Stimulated activated CD8-positive, alpha-beta memory T cell treated with anti-CD3 and anti-CD28 coated beads, Interleukin-2, amount 100 ng/mL, for 1 hour (primary cell): ENCODE measurements at places on chromosomes 1 and 21.

DNA sequence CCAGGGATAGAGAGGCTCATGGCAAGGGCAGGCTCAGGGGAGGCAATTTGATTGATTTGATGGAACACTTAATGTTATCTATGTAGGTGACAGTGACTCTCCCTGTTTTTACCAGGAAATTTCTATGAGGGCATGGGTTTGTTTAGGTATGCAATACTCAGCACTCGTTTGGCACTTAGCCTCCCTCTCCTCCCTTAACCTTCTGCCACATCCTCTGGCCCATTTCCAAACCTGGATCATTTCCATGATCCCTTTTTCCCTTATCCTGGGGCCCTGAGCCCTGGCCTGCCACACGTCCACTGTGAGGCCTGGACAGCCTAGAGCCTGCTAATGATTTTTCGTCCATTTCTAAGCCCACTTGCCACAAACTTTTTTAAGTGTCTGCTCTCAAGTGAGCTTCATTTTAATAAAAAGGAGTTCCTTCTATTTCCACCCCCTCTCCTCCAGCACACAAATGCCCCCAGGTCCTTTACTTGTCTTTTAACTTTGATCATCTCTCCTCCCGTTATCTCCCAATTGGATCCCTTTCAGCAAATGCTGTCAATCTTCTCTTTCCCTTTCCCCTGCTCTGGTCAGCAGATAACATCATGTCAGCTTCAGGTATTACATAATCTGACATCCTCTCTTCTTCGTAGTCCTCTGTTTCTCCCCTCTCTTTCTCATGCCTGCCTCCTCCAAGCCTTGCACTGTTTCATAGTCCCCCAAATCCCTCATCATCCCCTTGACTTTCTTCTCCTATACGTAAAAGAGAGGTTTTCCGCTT is 37.8 kb upstream of the GADD45A start:
- DNase-seq, result no peak

DNA sequence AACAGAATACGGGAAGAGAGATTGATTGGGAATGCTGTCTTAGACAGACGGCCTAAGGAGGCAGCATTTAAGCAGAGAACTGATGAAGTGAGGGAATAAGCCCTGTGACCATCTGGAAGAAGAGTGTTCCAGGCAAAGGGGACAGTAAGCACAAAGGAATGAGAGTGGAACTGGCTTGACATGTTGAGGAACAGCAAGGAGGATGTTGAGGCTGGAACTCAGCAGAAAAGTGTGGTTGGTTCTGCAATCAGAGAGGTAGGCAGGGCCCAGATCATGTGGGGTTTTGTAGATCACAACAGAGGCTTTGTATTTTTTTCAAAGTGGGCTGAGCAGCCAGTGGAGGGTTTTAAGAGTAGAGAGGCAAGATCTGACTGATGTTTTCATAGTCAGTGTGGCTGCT is 157.4 kb downstream of the DNM3 start:
- DNase-seq, result no peak

DNA sequence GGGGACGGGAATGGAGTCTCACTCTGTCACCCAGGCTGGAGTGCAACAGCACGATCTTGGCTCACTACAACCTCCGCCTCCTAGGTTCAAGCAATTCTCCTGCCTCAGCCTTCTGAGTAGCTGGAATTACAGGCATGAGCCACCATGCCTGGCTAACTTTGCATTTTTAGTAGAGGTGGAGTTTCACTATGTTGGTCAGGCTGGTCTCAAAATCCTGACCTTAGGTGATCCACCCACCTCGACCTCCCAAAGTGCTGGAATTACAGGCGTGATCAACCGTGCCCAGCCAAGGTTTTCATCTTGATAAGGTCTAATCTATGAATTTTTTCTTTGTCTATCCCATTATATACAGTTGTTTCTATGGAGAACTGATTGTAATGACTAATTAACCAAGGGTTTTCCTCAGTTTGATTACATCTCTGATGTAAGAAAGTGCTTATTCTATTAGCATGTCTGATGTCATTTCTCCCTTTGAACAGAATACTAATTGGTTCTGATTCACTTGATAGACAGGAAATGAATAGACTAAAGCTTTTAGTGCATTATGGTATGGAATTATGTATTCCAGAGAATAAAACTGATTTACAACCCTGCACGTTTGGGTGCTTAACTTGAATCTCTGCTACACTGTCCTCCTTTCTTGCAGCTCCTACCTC is 11.9 kb downstream of the PACC1 start:
- no peak for DNase-seq

GRCh38 chr1:200173097-200173618 is 145.6 kb downstream of the NR5A2 start:
- no peak for DNase-seq

GRCh38 chr1:179776831-179777230 is 33.7 kb downstream of the FAM163A start:
- DNase-seq, result no peak

GRCh38 chr21:16420031-16420724 is 690.4 kb downstream of the USP25 start:
- no peak for DNase-seq

DNA sequence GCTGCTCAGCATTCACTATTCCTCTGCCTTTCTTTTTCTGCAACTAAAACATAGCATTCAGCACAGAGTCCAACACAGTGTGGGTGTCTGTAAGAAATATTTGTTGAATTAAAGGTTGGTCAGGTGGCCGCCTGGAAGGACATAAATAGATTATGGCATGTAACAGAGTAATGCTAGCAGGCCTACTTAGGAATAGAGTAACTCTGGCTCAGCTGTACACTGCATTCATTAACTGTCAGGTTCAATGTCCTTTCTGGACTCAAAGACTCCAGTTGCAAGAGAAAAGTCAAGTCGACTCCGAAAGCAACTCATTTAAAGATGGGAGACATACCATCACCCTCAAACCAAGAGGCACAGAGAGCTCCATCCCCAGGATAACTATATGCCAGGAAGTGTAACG is 116.0 kb downstream of the LMX1A start:
- no peak for DNase-seq

- DNase-seq, result peak; percentile 22
Observed at GRCh38 chr1:14915356-14916054, 238.0 kb upstream of the TMEM51 start.

DNA sequence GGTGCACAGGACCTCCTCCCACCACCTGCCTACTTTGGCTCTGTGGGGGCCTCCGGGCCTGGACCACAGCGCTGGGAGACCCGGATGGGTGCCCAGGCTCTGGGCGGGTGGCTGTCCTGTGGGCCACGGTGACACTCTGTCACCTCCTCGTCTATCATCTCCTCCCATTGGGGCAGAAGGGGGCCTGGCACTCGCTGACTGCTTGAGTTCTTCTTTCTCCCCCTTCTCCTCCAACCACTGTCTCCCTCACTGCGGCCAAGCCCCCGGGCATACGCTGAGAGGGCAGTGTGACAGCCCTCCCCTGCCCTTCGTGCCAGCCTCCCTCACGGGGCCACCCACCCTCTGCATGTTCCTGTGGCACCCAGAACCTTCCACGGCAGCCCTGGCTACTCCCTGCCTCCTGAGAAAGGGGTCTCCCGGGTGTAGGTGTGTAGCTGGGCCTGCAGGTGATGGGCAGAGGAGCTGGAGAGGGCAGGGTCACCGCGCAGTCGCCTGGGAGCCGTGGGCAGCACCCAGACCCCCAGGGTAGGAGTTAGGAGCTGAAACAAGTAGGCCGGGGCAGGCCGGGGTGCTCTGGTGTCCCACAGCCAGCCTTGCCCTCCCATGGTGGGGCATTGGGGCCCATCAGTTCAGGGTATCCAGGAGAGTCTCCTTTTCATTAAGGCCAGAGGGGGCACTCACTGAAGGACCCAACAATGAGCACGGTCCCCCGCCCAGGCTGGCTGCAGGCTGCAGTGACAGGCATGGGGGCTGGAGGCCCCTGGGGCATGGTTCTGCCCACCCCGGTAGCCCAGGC is 9.2 kb upstream of the ARF1 start:
- no peak for DNase-seq

- no peak for DNase-seq
Observed at GRCh38 chr1:195915826-195916225, 692.4 kb downstream of the KCNT2 start.

DNA sequence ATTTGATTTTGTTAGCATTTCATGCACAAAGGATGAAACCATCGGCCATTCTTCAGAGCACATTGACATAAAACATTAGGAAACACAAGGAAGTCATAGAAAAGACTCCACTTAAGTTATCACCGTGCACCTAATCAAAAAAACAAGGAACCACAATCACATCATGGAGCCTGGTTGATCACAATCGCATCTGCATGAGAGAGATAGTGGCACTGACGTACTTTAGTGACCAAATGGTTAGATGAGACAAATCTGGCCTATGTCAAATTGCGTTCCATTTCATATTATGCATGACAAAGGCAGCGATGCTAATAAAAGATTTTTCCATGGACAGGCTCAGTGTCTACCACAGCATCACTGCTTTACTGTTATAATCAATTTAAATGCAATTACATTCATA is 571.8 kb upstream of the ADGRL2 start:
- DNase-seq, result no peak

DNA sequence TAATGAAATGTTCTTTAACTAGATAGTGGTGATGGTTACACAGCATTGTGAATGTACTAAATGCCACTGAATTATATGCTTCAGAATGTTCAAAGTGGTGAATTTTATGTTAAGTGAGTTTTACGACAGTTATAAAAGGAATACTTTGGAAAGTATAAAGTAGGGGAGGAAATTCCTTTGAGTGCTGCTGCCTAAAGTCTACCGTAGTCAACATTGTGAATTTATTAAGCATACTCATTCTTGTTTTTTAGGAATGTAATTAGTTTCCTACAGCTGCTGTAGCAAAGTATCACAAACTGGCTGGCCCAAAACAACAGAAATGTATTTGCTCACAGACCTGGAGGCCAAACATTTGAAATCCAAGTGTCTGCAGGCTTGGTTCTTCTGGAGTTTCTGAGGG is 73.0 kb downstream of the SWT1 start:
- no peak for DNase-seq

GRCh38 chr1:6180707-6181311 is 688 bp upstream of the CHD5 start:
- DNase-seq, result no peak

- no peak for DNase-seq
Observed at GRCh38 chr1:220797044-220797443, 10.3 kb downstream of the MTARC1 start.

- no peak for DNase-seq
Observed at GRCh38 chr21:37560385-37560784, 193.8 kb downstream of the DYRK1A start.

- no peak for DNase-seq
Observed at GRCh38 chr1:19083081-19083480, 126.6 kb upstream of the IFFO2 start.

- no peak for DNase-seq
Observed at GRCh38 chr1:239833723-239834122, 258.0 kb upstream of the FMN2 start.

GRCh38 chr1:182631053-182631677 is 27.0 kb upstream of the RGS16 start:
- no peak for DNase-seq

DNA sequence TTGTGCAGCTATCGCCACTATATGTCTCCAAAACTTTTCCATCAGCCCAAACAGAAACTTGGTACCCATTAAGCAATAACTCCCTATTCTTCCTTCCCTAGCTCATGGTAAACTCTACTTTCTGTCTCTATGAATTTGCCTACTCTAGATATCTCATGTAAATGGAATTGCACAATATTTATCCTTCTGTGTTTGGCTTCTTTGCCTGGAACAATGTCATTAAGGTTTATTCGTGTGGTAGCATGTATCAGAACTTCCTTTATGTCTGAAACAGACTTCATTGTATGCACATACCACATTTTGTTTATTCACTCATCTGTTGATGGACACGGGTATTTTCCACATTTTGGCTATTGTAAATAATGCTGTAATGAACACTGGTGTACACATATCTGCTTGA is 40.7 kb upstream of the CD34 start:
- no peak for DNase-seq

DNA sequence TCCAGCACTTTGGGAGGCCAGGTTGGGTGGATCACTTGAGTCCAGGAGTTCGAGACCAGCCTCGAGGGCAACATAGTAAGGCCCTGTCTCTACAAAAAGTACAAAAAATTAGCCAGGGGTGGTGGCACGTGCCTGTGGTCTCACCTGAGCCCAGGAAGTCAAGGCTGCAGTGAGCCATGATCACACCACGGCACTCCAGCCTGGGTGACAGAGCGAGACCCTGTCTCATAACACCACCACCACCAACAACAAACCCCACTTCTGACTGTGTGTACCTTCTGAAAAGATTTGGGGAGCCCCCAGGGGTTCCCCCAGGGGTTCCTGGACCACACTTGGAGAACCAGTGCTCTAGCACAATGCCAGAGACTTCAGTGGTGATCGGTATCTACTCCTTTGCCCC is 29.9 kb downstream of the NUAK2 start:
- DNase-seq, result no peak
